Anterior cingulate cortex (tissue), 58 donors: ENCODE measurements at places on chromosomes 1 and 21.
A peak's percentile ranks its signal among the peaks of the same experiment; 100 is the strongest.

DNA sequence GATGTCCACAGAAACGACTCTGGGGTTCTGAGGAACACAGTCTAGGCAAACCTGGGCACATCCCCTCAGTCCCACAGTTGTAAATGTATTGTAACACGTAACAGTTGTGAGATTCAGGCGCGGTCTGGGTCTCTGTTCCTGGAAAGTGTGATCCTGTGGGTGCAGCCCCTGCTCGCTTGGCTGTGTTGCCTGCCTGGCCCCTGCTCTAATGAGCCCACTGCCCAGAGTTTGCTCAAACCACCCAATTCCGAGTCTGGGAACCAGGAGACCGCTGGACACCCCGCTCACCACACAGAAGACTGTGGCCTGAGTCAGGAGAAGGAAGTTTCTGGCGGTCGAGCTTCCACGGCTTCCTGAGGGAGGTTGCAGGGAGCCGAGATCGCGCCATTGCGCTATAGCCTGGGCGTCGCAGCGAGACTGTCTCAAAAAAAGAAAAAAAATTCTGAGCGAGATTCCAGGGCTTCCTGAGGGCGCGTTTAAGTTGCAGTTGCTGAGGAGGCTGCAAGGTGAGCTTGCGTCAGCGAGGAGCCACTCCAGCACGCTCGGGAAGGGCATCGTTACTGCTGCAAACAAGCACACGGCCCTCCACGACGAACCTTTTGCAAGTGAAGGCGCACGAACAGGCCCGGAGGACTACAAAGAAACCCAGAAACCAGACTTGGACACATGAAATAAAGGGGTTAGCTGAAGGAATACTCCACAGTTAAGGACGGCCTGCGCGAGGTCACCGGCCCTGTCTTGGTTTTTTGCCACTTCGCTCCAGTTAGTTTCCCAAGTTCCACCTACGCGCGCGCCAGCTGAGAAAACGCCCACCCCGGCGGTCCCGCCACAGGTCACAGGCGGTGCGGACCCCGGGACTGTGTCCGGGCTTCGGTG is 1.1 kb downstream of the C21orf58 start:
- no peak for DNase-seq

DNA sequence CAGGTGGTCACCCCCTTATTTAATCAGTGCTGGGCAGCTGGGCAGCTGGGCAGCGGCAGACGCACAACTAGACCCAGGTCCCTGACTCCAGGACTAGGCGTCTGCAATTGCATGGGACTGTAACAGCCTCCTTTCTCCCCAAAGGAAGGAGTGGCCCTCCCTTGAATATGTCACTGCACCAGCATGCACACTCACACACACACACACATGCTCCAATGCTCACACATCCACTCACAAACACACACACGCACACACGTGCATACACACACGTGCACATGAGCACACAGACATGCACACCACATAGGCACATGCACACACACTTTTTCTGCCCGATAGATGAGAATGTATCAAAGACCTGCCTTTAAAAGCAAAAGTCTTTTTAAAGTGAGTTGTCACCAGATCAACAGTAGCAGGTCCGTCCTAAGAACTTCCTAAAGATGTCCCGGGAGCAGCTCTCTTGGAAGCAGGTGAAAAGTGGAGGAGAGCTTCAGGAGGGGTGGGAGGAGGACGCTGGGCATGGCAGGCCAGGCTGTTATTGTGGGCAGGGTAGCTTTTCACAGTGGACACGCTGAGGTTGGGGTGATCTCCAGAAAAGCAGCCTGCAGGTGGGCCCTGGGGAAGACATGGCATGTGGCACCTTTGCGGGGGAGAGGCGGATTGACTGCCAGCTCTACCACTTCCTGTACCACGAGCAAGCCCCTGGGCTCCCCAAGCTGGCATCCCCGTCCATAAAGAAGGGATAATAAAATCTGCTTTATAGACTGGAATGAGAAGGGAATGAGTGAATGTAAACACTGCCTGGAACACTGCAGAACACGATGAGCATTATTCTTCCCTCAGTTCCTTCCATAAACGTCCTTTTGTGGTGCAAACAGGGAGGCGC is 1.7 kb downstream of the PDE9A start:
- DNase-seq, result no peak

DNA sequence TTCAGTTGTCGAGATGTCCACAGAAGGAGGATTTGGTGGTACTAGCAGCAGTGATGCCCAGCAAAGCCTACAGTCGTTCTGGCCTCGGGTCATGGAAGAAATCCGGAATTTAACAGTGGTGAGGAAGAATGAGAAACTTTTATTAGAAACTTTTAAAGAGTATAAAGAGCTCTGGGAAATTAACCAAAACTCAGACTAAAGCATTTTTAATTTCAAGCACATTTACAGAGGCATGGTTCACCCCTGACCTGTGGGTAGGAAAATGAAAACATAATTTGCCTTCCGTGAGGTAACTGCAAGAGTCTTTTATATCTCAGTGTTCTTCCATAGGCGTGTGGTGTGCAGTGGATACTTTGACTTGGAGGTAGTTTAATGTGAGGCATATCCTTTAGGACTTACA is 44.8 kb upstream of the KCNQ4 start:
- DNase-seq, result no peak

DNA sequence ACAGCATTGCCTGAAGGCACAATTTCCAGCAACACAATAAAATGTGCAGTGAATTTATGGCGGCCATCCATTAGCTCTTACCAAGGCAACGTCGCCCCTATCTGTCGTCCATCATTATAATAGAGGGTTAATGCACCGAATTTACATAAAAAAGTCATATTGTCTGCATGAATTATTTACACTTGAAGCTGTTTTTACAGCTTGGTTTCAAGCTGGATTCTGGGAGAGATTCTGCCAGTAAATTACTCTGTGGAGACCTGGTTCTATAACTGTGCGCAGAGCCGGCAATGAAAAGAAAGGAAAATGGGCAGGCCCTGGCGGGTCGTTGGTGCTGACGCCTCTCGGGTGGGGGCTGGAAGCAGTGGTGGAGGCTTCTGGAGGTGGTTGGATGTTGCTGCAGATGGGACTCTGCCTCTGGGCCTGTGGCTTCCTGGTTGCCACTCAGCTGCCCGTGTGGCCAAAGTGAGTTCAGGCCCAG is 48.9 kb upstream of the POU3F1 start:
- DNase-seq, result no peak

DNA sequence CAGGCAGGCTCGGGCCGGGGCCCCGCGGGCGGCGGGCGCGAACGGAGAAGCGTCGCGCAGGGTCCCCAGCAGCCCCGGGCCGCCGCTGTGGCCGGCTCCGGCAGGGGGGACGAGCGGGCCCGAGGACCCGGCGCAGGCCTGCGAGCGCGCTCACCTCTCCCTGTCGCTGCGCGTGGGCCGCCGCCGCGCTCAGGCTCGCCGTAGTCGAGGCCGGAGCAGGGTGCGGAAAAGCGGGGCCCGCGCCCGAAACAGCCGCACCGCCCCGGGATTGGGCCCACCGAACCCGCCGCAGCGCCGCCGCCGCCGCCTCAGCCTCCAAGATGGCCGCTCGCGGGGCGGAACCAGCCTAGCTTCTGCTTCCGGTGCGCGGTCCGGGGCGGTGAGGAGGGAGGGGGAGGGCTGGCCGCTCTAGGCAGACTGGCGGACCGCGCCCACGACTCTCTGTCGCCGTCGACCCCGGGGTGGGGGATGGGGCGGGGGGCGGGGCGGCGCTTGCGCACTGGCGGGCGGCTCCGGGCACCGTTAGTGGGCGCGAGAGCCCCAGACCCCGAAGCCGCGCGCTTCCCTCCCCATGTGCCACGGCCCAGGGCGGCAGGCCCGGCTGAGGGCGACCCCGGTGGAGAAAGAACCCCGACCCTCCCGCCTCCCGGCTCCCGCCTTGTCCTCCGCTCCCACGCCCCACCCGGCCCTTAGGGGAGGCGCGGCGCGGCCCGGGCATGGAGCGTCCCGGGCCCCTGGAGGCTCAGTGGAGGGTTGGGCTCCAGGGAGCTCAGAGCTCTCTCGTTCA is at the start of gene UBE2J2:
Gene UBE2J2, minus strand, starts transcription at position 343 of the 787 bp plus-strand sequence. CDS start 5,862 bp downstream, outside the sequence.
- peak; percentile 93 for DNase-seq

GRCh38 chr1:201930803-201931202 is 15.5 kb downstream of the LMOD1 start:
- DNase-seq, result no peak

DNA sequence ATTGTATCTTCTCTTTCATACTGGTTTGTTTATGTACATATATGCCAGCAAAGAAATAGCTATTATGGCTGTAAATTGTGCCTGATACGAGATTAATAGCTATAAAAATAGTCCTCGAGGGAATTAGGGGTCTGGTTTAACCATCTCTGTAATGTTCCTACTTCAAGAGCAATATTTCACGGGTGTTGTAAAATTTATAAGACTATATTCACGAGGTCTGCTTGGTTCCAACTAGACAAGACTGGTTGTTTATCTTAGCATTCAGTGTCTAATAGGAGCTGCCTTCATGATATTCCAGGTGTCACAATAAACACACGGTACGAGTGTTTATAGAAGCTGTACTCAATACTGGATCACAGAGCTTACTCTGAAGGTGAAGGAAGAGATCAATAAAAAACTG is 389.9 kb downstream of the SIPA1L2 start:
- DNase-seq, result no peak

DNA sequence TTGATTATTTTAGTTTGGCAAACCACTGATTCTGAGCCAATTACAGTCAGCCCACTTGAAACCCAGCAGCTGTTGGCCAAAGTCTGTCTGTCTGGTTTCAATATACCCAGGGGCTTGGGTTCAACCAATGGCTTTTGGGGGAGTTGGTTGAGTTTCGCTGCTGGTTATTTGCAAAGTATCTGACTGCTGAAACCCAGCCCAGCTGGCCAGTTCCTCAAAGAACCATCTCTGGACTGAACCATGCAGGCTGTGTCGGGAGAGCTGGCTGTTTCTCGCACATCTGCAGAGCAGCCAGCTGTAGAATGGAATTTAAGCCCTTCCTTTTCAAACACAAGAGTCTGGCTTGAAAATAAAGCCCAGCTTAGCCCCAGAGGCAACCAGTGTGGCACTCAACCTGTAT is 66.0 kb upstream of the PAX7 start:
- no peak for DNase-seq

- DNase-seq, result no peak
Measured at GRCh38 chr21:38183961-38184360, 72.8 kb upstream of the KCNJ15 start.

DNA sequence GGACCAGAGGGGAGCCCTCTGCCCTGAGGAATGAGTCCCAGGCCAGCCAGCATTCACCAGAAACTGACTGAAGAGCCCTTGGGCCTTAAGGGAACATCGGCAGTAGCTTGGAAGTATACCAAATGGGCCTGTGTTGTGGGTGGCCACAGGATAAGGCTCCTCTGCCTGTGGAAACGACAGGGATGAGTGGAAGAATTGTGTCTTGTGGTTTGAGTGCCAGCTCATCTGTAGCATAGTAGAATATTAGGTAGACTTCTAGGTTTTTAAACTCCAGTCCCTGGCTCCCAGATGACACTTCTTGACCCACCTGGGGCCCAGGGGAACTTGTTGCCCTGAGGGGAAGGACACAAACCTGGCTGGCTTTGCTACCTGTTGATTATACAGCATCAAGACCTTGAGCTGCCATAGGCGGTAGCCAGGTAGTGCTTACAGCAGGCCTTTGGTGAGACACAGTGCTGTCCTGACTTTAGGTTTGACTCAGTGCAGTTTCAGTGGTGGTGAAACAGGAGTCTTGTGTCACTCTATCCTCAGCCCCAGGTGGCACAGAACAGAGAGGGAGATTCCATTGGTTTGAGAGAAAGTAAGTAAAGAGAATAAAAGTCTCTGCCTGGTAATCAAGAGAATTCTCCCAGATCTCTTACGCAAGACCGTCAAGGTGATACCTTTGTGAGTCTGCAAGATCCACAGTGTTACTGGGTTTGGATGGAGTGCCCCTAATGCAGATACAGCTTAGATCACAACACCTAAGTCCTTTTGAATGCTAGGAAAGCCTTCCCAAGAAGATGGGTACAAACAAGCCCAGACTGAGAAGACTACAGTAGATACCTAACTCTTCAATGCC is 50.2 kb downstream of the RABGAP1L start:
- no peak for DNase-seq

- no peak for DNase-seq
Measured at GRCh38 chr1:90795431-90795830, 78.3 kb upstream of the BARHL2 start.

DNA sequence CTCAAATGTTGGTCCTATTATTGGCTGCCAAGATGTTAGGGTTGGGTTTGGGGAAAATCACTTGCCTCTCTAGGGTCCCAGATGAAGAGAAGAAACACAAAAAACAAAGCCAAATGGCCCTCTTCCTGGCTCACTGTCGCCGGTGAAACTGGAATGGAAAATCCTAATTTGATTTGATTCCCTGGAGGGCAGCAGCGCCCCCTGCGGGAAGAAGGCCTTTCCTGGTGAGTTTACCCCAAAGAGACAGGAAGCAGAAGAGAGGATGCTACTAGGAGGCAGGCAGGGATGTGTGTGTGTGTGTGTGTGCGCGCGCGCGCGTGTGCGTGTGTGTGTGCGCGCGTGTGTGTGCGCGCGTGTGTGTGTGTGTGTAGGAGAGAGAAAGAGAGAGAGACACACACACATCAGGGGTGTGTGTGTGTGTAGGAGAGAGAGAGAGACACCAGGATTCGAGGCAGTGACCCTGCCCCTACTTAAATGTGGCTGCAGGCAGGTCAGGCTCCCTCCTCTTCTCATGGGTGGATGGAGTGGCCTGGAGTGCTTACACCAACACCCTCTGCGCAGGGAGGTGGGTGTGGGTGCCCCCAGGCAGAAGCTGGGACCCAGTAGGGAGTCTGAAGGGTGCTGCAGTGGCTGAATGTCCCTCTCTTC is 3.1 kb upstream of the SELENON start:
- DNase-seq, result peak; percentile 63

DNA sequence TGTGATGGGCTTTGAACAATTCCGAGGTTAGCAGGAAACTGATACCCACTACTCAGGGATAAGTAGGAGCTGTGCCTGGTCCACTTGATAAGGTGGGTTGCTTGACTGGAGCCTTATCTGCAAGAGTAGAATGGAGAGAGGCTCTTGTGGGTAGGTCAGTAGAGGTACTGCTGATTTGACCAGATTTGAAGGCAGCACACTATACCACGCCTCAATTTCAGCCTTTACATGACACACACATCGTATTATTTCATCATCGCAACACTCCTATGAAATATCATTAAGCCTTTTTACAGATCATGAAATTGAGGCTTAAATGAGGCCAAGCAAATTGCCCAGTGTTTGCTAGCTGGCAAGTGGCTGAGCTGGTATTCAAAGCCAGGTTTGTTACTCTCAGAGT is 69.6 kb downstream of the KCNJ15 start:
- no peak for DNase-seq

GRCh38 chr1:164693564-164694359 is 134.8 kb downstream of the PBX1 start:
- no peak for DNase-seq

GRCh38 chr21:26127073-26127814 is 43.3 kb downstream of the APP start:
- DNase-seq, result no peak
